A549 (cell line): ENCODE measurements at places on chromosomes 7 and 10.

- no peak for DNase-seq
These were observed 1257.4 kb downstream of the GATA3 start for GRCh38 chr10:9311702-9312499.

DNA sequence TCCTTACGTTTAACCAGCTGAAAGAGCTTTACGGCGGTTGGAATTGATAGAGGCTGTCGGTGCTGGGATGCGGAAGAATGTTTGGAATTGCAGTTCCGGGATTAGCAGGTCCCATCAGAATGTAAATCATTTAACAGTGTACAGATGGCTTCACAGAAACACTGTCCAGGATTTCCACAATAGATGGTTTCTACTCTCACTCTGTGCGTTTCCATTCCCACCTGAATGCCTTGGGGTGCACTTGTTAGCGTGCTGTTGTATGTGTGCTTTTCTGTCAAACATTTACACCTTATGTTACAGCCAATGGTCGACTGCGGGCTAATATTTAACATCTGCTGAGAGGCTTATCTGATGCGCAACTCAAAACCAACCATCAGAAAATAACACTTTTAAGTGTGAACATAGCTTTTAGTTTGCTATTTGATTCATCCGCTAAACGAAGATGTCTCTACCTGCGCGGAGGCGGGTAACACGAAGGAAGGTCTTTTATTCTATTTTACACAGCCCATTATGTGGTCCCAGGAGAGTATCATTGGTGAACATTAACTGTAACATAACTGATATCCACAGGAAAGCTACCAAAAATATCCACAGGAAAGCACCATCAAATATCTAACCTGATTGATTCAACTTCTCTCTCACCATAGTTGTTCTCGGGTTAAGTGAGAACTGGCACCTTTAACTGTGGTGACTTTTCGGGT is 179.0 kb downstream of the PRPF18 start:
- peak; percentile 73 for DNase-seq

DNA sequence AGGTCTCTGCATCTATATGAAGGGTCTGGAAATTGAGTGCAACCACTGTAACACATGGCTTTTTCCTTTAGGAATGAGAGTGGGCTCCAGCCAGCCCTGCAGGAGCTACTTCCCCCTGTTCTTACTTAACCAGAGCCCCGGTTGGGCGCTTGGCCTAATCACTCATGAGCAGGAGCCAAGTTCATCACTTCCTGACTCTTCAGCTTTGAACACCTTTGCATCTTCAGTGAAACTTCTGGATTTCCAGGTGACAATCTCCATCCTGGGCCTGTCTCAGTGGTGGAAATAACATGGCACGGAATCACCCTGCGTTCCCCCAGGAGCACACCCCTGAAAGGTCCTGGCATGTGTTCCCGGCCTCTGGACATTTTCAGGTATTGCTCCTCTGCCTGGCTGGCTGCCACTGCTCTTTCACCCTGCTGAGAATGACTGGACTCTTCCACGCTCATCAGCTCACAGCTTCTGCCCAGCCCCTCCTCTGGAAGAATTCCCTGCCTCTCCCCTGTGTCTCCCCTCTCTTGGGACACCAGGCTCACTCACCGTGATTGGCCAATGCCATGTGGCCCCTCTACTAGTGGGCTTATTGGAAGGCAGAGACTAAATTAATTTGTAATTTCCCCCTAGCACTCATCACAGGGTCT is 229.1 kb upstream of the GRB10 start:
- no peak for DNase-seq

GRCh38 chr10:110409926-110410325 is 87.8 kb upstream of the DUSP5 start:
- no peak for DNase-seq

GRCh38 chr10:905503-905902 is 26.0 kb downstream of the LARP4B start:
- DNase-seq, result no peak

DNA sequence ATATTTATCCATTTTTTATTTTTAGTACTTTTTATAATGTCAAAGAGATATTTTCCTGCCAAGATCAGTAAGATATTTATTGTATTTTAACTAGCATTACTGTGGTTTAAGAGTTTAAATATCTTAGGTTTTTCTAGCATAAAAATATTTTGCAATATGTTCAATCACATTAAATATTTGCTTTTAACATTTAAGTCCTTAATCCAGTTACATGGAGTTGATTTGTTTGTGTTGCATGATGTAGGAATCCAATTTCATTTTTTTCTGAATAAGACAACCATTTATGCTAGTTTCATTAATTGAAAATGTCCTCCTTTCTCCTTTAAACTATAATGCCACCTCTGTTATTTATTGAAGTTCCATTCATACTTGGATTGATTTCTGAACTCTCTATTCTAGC is 41.8 kb downstream of the CAV1 start:
- DNase-seq, result no peak

- no peak for DNase-seq
These were observed 373.3 kb upstream of the PRKCQ start for GRCh38 chr10:6953271-6953801.

DNA sequence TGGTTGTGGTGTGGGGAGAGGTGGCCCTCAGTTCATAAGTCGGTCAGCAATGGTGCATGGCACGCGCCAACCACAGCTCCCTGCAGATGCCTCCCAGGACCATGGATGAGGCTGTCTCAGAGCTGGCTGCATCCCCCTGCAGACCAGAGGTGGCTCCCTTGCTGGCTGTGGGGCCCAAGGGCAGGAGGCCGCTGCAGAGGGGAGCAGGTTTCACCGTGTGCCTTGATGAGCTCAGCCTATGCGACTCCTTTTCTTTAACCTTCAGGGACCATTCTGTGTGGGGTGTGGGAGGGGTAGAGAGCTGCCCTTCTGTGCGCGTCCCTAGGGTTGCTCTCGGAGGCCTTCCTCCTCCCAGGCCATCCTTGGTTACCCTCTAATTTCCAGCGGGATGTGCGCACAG is 152.4 kb downstream of the ACTR3B start:
- DNase-seq, result no peak

- no peak for DNase-seq
These were observed 337.1 kb downstream of the RNLS start for GRCh38 chr10:88245974-88246511.

- no peak for DNase-seq
These were observed 99.6 kb upstream of the KMT2E start for GRCh38 chr7:104914421-104914820.

GRCh38 chr10:74244097-74244685 is 93.2 kb downstream of the ADK start:
- peak; percentile 61 for DNase-seq
